Stimulated activated CD4-positive, alpha-beta T cell treated with anti-CD3 and anti-CD28 coated beads, TNF-alpha, amount 100 ng/mL, for 48 hours (primary cell): ENCODE measurements at places on chromosomes 1 and 21.

DNA sequence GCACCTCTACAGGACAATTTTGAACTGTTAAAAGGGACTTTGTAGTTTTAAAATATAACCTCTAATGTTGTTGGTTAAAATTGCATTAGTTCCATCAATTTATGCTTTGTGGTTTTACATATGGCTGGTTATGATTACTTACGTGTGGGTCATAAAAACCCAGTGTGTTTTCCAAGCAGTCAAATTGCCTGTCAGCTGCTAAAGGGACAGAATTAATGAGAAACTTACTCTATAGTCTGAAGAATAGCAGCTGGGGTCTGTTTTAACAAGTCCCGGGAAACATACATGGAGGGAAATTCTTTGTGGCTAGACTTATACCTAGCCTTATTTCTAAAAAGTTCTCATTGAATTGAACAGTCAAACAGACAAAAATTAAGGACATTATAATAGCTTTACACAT is 820.9 kb upstream of the ADGRL4 start:
- no peak for DNase-seq

- no peak for DNase-seq
Observed at GRCh38 chr21:35411434-35411833, 362.3 kb upstream of the RUNX1 start.

- DNase-seq: no peak
Observed at GRCh38 chr21:19468991-19469715, 1065.6 kb upstream of the TMPRSS15 start.

DNA sequence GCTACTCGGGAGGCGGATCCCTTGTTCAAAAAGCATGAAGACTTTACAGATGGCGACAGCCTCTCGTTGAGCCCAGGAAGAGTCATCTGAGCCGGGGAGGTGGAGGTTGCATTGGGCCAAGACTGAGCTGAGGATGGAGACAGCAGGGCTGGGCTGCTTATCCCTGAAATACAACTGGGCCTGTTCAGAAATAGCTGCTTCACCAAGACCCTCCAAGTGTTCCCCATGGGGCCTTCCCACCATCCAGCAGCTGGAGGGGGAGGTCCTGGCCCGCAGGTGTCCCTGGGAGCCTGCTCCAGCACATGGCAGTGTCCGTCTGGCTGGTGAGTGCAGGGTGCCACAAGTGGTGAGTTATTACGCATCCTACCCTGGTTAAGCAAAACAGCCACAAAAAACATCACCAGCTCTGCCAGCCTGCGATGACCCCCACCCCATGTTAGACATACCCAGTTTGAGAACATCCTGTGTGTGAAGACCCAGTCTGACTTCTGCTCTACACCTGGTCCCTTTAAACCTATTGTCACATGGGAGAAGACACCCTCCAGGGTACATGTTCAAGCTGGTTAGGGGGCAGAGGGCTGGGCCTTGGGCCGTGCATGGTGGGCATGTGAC is 93.1 kb upstream of the TMPRSS2 start:
- no peak for DNase-seq

GRCh38 chr21:39647476-39647875 is 34.7 kb downstream of the B3GALT5 start:
- DNase-seq: no peak

GRCh38 chr1:15718199-15718601 is 17.9 kb upstream of the SLC25A34 start:
- no peak for DNase-seq

- DNase-seq: no peak
Observed at GRCh38 chr1:171954361-171954760, 113.1 kb downstream of the DNM3 start.

GRCh38 chr1:18343581-18343980 is 137.1 kb upstream of the KLHDC7A start:
- no peak for DNase-seq

DNA sequence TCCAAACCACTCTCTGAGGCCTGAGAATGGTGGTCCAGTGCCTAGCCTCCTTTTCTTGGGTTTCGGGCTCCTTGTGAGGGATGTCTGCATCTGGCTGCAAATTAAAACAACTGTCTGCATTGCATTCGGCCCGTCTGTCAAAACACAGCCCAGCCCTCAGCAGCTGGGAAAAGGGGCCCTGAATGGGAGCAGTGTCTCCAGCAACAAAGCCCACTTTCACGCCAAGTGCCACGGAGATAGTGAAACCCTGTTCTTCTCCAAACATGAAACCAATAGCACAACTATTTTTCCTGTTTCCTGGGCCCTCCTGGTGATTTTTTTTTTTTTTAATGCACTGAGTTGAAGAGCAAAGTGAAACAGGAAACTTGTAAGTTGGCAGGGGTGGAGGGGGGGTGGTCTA is 138.4 kb downstream of the PLXNA2 start:
- no peak for DNase-seq

DNA sequence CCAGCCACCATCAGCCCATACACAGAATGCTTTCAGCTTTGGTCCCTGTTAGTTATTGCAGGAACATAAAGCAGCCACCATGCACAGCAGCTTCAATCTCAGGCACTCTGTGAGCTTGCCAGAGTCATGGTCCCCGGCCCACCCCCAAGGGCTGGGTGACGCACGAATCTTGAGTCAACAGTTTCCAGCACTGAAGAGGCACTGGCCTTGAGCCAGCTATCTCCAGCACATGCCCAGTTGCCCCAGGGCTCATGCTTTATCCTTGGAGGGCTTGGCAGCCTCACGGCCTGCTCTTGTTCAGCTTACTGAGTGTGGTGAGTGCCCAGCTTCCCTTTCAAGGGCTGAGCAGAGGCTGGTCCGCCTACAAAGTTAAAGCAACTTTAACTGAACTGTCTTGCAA is 200.7 kb upstream of the RAB4A start:
- no peak for DNase-seq

DNA sequence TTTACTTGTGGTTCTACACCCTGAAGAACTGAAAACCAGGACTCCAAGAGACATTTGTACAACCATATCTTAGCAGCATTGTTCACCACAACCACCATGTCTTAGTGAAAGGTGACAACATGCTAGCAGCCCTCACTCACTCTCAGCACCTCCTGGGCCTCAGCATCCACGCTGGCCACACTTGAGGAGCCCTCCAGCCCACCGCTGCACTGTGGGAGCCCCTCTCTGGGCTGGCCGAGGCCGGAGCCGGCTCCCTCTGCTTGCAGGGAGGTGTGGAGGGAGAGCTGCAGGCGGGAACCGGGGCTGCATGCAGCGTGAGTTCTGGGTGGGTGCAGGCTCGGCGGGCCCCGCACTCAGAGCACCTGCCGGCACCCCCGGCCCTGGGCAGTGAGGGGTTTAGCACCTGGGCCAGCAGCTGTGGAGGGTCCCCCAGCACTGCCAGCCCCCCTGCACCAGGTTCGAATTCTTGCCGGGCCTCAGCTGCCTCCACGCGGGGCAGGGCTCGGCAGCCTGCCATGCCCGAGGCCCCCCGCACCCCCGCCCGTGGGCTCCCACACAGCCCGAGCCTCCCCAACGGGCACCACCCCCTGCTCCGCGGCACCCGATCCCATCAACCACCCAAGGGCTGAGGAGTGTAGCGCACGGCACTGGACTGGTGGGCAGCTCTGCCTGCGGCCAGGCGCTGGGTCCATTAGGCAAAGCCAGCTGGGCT is 9.2 kb downstream of the C1orf159 start:
- no peak for DNase-seq

GRCh38 chr21:35050348-35051286 is 1.5 kb upstream of the RUNX1 start:
- no peak for DNase-seq

DNA sequence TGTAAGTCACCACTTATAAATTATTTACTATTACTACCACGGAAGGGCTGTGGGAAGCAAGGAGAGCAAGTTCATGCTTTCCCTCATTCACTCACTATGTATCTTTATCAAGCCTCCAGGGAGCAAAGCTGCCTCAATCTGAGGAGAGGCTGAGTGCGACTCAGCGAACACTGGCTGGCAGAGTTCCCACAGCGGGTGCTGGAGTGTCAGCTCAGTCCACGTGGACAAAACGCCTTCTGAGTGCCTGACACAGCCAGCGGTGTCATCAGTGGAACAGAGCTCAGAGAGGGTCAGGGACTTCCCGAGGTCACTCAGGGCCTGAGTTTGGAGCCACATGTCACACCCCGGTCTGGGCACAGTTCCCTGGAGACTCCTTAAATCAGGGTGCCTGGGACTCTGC is 16.9 kb downstream of the MATN1 start:
- no peak for DNase-seq

DNA sequence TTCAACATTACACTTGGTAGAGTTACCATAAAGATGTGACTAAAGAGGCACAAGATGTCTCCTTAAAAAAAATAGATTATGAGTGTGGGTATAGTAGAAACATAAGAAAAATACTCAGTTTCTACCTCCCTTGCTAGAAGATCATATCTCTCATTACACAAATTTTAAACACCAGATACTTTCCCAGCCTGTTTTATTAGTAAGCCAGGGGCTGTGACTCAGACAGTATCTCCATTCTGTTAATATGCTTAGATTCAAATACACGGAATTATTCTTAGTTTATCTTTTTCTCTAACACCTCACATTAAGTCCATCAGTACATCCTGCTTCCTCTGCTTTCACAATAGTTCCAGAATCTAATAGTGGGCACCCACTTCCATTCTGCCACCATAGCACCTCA is 561.8 kb upstream of the ADAMTS5 start:
- DNase-seq: no peak

GRCh38 chr1:23446661-23447310 is 22.2 kb upstream of the TCEA3 start:
- no peak for DNase-seq

DNA sequence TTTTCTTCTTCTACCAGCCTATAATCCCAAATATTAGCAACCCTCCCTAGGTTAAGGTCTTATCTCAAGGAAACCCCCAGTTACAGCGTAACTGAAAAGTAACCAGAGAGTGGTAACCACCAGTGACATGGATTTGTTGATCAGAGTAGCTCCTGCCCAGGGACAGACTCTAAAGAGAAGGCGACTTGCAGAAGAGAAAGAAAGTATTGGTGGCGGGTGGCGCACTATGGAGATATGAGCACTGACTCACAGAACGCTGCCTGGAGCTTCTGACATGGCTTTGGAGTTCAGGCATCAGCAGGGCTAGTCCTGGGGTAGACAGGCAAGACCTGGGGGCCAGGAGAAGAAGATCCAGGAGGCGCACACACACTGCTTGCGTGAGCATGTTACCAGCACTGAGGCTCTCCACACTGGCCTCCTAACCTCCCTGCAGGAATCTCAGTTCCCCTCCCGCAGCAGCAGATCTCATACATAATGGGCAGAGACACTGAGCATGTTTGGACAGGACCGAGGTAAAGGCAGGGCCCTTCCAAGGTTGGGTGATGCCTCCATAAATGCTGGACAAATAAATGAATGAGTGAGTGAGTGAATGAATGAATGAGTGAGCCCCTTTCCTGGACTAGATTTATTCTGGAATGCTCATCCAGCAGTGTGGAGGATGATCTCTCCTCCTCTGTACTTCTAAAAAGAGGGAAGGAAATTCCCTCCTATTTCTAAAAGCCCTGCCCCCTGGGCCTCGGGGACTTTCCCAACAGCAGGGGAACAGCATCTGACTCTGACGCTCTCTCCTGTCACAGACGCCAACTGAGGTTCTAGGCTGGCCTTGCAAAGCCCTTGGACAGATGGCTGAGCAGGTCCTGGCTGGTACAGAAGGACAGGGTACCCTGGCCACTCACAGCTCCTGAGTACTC is 175.5 kb downstream of the CLIC6 start:
- DNase-seq: no peak

GRCh38 chr21:24420689-24421088 is 1186.6 kb downstream of the MRPL39 start:
- no peak for DNase-seq

DNA sequence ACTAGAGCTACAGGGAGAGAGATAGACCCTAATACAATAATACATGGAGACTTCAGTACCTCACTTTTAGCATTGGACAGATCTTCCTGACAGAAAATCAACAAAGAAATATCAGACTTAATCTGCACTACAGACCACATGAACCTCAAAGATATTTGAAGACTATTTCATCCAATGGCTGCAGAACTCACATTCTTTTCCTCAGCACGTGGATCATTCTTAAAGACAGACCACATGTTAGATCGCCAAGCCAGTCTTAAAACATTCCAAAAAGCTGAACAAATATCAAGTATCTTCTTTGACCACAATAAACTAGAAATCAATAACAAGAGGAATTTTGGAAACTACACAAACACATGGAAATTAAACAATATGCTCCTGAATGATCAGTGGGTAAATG is 576.0 kb downstream of the KIF26B start:
- no peak for DNase-seq

DNA sequence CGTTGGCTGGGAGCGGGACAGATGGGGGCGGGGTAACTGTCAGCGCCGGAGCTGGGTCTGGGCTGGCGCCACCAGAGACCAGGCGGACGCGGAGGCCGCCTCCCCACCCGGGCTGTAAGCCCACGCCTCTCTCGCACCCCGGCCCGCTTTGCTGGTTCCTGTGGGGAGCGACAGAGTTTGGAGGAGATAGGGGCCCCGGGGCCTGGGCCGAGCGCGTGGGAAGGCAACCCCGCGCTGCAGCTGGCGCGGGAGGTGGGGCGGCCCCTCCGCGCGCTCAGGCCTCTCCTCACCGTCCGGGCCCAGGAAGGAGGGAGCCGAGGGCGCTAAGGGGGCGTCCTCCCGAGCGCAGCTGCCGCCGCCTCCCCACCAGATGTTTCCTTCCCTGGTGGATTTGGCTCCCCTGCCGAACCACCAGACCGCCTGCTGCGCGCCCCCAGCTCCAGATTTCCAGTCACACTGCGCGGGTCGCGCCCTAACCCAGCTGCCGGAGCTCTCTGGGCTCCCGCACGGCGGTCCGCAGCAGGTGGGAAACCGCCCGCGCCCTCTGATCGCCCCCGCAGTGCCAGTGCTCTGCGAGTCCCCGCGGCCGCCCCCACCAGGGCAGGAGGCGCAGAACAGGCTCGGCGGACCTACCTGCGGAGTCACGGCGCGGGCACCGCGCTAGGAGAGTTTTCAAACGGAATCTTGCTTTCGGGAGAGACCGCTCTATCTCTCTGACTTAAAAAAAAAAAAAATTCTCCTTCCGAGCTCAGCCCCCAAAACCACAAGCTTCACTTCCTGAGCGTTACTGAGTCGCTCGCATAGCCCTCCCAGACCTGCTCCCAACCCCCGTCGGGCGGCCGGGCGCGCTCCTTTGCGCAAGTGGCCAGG is 1.1 kb downstream of the GFI1 start:
- peak; percentile 88 for DNase-seq

DNA sequence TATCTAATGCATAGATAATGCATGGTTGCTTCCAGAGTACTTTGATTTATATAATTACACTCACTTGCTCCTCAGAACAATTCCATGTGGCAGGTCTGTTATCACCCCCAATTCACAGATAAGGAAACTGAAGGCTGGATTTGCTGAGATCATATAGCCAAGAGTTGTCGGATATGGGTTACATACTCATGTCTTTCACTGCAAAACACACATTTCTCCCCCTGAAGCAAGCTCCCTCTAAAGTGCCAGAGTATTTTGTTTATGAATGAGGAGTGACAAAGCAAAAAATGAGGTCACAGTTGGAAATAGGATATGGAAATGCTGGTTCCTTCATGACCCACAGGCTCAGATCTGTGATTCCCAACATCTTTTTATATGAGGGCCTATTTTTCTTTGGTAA is 134.2 kb downstream of the ROR1 start:
- no peak for DNase-seq

- DNase-seq: no peak
Observed at GRCh38 chr1:6489383-6489765, 2.1 kb downstream of the PLEKHG5 start.
